ENCODE measurements at places on chromosomes 3 and 15.

- no peak for DNase-seq
Measured at GRCh38 chr3:11819146-11819689, 27.5 kb downstream of the TAMM41 start.

- no peak for DNase-seq
Measured at GRCh38 chr3:100871306-100871705, 121.9 kb downstream of the ABI3BP start.

DNA sequence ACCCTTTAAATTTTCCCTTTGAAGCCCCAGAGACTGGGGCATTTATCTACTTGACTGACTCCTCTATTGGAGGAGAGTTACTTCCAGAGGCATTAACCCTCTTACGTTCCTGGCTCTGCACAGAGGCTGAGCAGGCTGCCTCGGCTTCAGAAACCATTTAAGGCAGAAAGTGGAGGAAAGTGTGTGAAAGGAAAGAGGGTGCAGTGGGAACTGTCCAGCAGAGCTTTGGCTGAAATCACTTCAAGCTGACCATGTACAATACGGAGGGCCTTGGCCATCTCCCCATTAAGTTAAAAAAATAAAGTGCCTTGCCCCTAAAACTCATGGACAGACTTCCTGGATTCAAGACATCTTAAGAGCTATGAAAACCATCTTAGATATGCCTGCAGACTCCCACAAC, 238.7 kb downstream of the SV2B start:
- DNase-seq, result peak; percentile 22

DNA sequence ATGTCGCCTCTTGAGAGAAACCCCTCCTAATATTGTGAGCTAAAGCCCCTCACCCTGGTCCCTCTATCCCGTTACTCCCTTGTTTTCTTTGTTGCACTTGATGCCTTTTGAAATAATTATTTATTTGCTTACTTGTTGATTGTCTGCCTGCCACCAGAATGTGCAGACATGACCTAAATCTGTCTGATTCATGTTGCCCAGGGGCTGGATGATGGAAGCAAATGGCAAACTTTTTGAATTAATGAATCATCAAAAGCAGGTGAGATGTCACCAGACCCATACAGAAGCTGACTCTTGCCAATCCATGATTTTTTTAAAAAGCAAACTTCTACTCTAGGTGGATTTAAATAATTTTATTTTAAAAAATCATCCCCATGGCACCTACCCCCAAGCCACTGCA, 49.3 kb downstream of the GRIP2 start:
- no peak for DNase-seq

- DNase-seq, result no peak
Measured at GRCh38 chr3:9198899-9199335, 50.5 kb downstream of the SRGAP3 start.
